ENCODE measurements at places on chromosomes 2 and 18.

DNA sequence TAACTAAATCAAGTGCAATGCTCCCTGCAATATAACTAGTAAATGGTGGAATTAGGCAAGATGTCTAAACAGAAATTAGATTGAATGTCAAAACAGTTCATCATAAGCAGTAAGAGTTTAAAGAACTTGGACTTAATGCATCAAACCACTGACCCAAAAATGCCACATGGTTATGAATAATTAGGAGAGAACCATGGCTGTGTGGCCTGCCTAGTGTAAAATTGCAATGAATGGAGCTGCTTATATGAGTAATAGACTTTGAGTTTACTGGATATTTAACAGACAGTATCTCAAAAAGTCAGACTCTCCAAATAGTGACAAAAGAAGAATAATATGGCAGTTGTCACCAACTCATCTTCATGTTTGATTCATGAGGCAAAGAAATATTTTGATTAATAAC is 101.6 kb upstream of the COL5A2 start:
- no peak for DNase-seq

- no peak for DNase-seq
Measured at GRCh38 chr2:37560863-37561614, 110.4 kb downstream of the CDC42EP3 start.

GRCh38 chr2:11596801-11597200 is 63.0 kb downstream of the GREB1 start:
- DNase-seq: no peak

- DNase-seq: no peak
Measured at GRCh38 chr2:85222792-85223191, 89.6 kb downstream of the TCF7L1 start.

- DNase-seq: no peak
Measured at GRCh38 chr2:158529379-158530259, 72.9 kb downstream of the PKP4 start.

DNA sequence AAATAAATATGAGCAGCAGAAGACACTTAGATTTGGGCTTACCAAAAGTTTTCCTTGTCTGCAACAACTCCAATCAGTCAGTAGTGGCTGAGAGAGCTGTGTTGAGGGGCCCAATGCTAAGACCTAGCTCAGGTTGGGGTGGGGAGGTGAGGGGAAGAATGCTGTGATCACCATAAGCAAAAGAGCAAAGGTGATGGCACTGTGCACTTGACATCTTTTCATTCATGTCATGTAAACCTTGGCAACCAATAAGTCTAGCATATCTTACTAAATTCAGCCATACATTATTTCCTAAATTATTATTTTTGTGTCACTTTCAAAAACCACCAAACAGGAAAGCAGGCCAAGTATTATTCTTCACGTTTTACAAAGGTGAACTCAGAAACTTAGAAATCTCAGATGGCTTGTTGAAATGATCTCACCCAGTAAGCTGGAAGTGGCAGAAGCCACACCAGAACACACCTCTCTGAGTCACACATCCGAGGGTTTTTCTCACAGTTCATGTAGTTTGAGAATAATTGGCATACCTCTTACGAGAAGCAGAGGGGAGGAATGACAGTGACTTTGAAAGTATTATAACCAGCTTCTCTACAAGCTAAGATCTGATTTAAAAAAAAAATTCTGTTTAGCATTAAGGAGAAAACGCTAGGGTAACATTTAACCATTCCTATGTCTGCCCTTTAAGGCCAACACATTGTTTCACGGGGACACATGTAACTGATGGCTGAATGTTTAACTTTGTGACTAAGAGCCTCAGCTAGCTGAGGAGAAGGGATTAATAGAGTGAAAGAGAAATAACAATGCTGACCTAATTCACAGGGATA is 43.3 kb upstream of the SETBP1 start:
- DNase-seq: no peak

DNA sequence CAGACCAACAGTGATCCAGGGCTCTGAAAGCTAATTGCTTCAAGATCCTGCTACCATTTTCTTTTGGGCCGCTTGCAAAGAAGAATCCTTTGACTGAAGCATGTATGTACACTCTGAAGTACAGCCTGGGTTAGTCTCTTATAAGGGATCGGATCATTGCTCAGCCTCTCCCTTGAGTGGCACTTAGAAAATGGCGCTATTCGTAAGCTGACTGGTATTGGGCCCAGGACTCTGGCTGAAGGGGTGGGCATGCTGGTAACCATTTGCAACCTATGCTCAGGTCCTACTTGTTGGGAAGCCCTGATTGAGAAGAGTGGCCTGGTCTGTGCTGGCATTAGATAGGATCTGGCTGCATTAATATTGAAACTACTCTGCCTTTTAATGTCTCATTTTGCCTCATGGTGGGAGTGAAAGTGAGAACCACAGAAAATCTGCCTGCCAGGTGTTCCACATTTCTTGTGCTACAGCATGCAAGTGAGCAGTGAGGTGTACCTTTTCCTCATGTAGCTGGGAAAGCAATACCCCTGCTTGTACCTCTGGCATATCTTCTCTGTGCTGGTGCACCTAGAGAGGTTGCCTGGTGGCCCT is 661 bp upstream of the MGAT5 start:
- DNase-seq: no peak

DNA sequence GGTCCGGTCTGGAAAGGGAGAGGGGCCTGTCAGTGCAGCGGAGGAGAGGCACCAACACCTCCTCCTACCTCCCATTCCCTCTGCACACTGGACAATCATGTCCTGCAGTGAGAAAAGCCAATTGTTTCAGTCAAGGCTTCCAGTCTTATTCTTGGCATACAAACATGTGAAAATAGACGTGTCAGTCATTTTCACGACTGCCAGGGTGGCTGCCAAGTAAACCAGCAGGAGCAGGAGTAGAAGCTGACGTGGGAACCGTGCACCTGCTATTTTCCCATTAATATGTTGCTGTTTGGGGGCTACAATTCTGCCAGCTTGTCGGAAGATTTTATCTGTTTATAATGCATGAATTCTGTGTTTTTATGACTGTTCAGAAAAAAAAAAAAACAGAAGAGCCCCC is 202.3 kb downstream of the SPP2 start:
- no peak for DNase-seq

DNA sequence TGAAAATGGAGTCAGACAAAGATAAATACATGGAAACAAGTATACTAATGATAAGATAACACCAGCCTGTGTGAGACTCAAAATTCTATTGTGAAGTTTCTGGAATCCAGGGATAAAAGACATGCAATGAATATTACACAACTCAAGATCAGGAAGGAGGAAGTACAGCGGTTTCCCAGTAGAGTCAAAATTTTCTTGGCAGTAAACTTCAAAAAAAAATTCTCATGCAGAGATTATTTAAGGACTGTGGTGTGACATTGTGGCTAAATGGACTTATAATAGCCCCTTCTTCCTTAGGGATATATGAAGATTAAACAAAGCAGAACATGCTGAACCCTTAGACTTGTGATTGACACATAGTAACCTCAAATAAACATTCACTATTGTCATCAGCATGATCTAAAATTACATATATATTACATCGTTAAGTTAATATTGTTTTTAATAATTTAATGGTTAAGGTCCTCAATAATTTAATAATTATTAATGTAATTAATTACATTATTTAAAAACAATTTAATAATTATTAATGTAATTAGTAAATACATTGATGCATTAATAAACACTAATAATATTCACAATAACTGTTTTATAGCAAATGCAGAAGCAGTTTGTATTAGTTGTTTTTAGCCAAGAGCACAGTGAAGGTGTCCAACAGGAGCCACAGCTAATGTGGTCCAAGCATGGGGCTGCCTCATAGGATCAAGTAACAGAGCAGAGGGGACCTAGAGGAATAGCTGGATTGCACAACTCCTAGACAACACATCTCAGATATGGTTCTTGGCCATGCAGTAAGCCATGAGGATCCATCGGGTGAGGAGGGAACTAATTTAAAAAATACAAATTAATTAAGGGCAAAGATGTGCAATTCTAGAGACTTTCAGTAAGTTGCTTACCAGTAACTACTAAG is 77.3 kb downstream of the POLE4 start:
- DNase-seq: no peak

GRCh38 chr18:59810183-59810582 is 89.6 kb upstream of the PMAIP1 start:
- no peak for DNase-seq
